ENCODE measurements at places on chromosomes 1 and 21.

- no peak for DNase-seq
Observed at GRCh38 chr1:223052931-223053330, 90.1 kb downstream of the TLR5 start.

DNA sequence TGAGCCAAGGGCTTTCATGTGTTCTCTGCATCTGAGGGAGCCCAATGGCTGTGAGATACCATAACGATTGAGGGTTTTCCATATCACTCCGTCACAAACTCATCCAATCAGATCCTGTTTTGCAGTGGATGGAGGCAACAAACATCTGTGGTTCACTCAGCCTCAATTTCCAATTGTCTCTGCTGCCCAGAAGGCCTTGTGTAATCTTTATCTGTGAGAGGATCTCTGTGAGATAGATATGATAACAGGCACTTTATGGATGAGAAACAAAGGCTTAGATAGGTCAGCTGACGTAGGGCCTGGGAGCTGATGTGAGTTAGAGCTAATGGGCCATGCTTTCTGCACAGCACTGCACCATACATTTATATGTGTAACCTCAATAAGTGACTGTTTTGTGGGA, 3.3 kb upstream of the MTARC1 start:
- no peak for DNase-seq

- no peak for DNase-seq
Observed at GRCh38 chr21:17602874-17603273, 9.8 kb downstream of the BTG3 start.

DNA sequence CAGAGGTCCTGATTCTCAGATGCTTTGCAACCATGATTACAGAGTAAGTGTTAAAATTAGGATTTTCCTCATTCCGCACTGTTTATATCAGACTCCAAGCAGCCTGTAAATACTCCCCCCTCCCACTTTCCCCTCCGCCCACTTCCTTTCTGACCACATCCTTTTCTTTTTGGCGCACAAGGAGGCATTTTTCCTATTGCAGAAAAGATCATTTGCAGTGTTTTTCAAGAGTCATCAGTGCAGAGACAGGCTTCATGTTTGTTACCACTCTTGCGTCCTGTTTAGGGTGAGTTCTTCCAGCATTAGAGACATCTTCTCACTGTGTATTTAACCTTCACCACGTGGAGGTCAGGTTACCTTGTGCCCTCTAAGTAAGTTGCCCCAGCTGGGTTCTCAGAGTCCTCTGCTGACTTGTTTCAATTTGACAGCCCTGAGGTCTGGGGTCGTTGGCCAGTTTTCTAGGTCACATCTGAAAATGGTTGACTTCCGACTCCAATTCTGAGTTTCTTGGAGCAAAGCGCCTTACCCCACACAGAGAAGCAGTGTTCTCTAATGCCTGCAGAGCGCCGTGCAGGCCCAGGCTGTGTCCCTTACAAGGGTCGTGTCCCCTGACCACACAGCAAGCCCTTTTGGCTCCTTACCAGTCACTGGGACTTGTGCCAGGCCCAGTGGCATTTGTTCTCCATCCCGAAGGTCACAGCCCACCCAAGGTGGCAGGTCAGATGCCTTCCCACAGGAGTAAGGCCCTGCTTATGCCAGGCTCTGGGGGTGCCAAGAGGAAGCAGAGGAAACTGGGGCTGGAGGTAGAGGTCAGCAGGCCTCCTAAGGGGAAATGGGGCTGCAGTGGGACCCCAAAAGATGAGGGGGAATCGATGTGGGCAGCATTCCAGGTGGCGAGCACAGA, 85.6 kb downstream of the FAM78B start:
- no peak for DNase-seq

DNA sequence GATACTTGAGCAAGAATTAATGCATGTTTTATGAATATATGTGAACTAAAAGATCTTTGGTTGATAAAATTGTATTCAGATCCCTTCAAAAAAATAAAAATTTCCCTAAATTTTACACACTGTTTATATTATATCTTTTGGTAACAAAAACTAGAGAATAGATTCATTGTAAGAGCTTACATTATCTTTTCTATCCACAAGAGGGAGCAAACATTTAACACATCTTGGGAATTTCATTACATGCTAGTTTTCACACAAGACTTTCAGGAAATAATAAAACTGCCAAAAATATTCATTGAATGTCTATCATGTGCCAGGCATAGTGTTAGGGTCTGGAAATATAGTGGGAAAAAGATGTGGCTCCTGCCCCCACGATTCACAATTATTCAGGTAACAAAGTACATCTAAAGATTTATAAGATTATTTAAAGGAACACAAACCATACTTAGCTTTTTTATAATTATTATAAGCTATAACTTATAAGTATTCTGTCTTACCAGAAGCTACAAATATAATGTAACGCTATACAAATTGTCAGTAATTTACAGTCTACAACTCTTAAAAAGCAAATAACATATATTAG, 30.6 kb downstream of the FAF1 start:
- no peak for DNase-seq

DNA sequence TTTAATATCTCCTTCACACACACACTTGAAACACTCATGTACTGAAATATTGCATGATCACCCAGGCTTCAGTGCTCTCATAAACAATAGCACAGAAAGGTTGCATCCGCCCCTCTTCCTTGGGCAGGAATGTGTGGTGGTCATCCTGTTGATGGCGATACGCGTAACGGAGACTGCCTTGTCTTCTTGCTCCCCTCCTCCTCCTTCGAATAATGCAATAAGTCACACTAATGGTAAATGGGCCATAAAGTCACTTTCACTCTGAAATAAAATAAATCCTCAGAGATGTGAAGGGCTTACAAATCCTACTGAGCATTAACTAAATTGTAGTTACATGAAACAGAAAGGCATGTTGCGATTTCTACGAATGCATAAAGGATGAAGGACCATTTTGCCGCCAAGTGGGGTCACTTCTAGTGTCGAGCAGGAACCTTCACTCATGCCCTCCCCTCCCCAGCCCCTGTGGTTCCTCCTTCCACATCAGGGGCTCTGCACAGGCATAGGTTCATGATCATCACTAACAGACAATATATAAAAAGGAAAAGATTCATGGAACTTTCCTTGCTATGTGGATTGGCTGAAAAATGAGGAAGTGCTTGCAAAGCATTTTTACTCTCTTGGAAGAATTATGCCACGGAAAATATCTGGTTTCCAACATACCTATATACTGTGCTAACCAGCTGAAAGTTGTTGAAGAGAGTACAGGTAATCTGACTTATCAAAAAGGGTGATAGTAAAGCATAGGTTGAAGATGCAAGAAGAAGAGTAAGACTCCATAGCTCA, 1.2 kb upstream of the PGBD5 start:
- no peak for DNase-seq

GRCh38 chr1:119987686-119988085, 81.8 kb downstream of the NOTCH2 start:
- DNase-seq: no peak

DNA sequence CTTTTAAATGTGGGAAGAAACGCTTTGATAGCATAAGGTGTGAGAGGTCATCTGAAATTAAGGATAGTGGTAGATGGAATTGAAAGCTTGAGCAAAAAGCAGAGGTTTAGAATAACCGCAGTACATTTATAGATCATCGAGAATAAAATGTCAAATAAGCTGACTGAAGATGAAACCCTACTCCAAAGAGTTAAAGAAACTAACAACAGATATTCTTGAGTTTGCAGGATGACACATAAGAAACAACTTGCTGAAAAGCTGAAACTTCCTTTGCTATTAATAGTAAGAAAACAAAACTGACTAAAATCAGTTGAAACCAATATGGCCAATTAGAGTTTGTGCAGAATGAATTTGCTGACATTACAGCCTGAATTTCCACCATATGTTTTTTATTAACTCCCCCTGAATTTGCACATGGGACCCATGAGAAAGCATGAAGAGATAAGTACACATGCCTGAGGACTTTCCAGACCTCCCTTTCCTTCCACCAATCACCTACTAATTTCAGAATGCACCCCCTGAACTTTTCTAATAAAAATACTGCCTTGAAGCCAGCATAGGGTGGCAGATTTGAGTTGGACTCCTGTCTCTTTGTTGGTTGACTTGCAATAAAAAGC, 1.7 kb upstream of the C1orf185 start:
- no peak for DNase-seq

- DNase-seq: no peak
Observed at GRCh38 chr1:170097449-170097948, 23.0 kb upstream of the KIFAP3 start.

DNA sequence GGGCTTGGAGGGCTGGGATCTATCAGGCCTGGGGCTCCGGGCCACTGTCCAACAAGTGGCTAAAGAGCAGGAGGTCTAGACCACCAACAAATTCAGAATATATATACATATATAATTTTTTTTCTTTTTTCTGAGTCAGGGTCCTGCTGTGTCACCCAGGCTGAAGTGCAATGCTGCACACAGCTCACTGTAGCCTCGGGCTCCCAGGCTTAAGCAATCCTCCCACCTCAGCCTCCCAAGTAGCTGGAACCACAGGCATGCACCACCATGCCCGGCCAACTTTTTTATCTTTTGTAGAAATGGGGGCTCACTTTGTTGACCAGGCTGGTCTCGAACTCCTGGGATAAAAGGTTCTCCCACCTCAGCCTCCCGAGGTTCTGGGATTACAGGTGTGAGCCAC, 6.8 kb upstream of the LAPTM5 start:
- DNase-seq: no peak

DNA sequence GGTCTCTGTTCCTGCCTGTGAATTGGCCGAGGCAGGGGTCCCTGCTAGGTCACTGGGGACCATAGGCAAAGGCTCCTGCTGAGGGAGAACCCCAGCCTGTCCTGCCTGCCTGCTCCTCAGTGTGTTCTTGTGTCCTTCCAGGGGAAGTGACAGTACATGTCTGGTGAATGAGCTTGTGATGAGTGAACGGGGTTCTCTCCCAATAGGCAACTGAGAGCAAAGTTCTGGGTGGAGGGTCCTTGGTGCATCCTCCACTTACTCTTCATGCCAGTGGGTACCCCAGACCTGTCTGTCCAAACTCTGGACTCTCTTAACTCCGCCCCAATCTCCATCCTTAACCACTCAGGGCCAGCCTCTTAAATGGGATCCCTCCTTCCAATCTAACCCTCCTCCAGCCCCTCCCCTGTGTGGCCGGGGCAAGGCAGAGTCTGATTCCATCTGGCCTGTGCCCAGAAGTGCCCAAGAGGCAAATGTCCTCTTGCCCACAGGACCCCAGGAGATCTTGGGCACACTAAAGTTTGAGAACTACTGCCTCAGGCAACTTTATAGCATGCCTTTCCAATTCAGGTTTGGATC, 2.0 kb downstream of the XKR8 start:
- DNase-seq: no peak

DNA sequence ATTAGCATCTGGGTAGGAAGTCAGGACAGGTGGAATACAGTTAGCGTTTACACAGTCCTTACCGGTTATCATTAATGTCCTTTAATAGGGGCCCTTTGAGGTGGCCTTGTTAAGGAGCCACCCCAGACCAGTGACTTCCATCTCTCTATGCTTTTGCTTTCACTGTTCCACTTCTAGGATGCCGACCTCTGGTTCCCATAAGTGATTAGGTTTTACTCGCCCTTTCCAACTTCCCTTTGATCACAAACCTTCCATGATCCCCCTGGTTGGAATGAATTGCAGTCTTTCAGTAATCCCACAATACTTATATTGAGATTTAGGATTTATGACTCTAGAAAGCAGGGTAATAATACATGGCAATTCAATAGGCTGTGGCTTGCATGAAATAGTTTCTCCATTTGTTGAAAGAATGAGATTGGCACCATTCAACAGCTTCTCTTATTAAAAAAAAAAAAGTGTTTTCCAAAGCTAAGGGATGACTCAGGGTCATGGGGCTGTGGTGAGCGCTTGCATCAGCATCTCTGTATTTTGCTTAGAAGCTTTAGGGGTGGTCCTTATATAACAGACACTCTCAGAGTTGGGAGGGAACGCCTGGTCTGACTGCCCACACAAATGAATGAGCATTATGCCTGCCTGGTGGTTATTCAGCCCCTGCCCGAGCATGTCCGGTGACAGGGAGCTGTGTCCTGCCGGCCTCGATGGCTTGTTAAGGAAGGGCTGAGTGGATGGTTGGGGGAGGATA, 110.5 kb downstream of the CNIH3 start:
- no peak for DNase-seq
